ENCODE measurements at places on chromosomes 3 and 15. TPM values are rescaled to one million over a fixed set of nuclear protein-coding genes. Genes with fewer than 3 reads are reported as not detected.

GRCh38 chr15:58441376-58442070 lies 9.7 kb downstream of the LIPC start:
- no peak for DNase-seq

GRCh38 chr3:139770577-139770976 lies 92.8 kb upstream of the NMNAT3 start:
- DNase-seq, result no peak

The GASK1A gene
- not detected for total RNA-seq

The TMEM108 gene
- 0.53 TPM for total RNA-seq

The ZWILCH gene
- 17.3 TPM for total RNA-seq

The HYKK gene
- total RNA-seq, result 1.2 TPM

The JAGN1 gene
- 47.8 TPM for total RNA-seq
